ENCODE measurements at places on chromosomes 11 and 22.

DNA sequence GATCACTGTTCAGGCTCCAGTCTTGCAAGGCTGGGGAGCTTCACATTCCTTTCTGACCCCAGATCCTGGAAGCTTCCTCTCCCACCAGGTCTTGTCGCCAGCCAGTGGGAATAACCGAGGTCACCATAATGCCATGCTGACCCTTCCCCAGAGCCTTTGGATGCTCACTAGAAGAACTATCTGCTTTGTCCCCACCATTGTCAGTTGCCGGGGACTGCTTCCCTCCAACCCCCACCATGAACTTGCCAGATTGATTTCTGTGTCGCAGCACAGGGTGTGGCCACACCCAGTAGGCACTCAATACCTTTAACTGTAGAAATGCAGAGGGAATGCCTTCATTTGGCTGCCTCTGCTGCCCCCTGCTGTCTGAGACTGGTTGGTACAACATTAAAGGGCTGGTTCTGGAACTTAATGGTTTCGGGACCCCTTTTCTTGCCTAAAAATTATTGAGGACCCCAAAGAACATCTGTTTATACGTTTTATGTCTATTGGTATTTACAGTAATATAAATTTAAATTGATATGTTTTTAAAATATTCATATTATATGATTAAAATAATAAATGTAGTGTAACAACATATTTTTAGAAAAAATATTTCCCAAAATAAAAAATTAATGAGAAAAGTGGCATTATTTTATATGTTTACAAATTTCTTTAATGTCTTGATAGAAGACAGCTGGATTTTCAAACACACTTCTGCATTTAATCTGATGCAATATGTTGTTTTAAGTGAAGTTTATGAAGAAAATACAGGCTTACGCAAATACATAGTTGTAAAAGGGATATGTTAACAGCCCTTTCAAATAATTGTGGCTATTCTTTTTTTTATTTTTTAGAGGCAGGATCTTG lies 6.7 kb upstream of the GDPD5 start:
- DNase-seq = peak; percentile 67

DNA sequence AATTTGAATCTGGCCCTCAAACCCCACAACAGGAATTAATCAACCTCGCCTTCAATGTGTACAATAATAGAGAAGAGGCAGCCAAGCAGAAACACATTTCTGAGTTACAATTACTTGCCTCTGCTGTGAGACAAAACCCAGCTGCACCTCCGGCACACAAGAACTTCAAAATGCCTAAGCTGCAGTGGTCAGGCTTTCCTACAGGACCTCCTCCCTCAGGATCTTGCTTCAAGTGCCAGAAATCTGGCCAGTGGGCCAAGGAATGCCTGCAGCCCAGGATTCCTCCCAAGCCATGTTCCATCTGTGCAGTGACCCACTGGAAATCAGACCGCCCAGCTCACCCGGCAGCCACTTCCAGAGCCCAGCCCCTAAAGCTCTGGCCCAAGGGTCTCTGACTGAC lies 3.4 kb upstream of the NDUFC2 start:
- DNase-seq = no peak

- no peak for DNase-seq
Measured at GRCh38 chr11:19432370-19433061, 191.8 kb upstream of the E2F8 start.

DNA sequence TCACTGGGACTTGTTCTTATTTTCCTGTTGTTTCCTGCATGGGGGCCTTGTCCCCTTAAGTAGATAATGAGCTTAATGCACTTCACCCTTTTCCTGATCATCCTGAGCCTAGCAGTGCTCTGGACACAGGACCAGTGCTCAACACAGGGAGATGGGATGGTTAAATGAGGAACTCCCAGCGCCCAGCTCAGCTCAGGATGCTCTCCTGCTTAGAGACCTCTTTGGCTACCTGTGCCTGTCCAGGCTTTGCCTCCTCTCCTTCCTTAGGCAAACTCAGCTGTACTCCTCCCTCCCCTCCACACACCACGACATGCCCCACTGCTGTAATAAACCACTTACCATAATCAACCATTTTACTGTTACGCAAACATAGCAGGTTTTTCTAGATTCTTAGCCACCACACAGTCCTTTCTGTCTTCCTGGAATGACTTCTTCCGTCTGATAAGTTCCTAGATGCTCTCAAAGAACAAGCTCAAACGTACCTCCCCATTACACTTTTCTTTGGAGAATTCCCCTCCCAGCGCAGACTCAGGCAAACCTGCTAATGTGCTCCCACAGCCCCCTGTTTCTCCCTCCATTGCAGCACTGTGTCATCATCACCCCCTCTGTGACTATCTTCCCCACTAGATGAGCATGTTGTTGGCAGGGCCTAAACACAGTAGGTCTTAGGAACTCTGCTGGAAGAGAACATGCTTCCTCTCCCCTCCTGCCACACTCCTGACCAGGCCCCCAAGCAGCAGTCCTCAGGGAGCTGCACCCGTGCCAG lies 113.6 kb downstream of the MICAL2 start:
- no peak for DNase-seq

DNA sequence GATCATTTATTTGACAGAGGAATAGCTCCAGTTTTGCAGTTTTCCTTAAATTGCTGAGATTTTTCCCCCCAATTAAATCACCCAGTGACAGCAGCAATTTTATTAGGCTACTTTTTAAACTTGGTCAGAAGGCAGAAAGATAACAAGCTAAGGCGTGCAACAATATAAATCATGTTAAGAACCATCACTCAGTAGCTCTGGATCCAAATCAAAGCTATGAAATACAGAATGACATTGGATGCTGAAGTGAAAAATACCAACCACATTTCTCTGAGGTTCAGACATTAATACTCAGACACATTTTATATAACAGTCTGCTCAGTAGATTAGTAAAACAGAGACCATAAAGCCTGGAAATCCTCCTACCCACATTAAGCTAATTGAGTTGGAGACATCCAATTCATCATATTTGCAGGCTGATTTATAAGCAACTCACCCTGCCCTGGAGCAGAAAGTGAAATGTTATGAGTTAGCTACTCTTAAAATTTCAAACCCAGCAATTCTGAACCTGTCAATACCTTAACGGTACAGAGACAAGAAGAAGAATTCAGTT lies 1108.4 kb downstream of the DLG2 start:
- no peak for DNase-seq

DNA sequence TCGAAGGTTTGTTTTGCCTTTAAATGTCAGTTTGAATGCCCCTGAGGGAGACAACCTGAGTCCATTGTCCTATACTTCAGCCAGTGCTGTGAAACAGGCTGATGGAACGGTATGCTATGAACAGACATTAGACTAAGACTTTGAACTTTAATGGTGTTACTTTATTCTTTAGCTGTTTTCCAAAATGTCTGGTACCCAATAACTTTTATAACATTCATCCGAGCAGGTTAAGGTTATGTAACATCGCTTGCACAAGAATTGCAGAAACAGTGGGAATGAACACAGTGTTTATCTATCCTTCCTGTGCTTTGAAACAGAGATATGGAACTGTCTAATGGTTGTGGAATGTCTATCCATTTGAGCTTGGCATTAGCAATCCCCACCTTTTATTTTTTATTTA lies 12.5 kb upstream of the PTS start:
- DNase-seq = no peak

DNA sequence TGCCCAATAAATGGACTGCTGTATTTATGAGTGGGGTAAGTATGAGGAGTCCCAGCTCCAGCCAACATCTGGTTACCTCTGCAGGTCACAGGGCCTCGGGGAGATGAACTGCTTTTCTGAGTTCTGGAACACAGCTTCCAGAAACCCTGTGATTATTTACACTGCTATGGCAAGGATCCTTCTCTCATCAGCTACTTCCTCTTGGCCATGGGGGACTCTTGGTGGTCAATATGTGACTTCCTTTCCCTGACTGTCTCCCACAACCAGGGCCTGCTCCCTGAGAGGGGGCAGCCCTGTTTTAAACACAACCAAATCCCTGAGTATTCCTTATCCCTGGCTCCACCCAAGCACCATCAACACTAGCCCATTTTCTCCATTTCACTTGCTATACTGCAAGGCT lies 10.0 kb downstream of the RHOG start:
- no peak for DNase-seq

DNA sequence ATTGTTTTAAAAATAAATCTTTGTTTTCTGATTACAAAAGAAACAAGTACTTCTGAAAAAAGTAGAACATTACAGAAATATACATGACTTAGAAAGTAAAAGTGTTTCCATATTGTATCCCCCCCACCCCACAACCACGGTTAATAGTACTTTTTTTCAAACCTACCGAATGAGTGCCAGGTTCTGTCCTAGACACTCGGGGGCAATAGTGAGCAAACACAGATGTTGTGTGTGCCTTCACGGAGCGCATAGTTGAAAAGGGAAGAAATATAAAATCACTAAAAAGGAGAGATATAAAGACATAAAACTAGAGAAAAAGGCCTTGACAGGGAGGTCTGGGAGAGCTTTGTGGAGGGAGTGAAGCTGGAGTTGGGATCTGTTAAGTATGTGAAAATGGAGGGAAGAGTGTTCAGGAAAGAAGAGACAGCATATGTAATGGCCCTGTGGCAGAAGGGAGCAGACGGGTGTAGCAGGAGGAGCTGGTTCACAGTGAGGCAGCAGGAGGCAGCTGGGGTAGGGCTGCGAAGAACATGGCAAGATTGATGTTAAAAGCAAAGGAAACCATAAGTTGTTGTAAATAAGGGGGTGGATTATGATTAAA lies 42.1 kb upstream of the ALX4 start:
- no peak for DNase-seq

DNA sequence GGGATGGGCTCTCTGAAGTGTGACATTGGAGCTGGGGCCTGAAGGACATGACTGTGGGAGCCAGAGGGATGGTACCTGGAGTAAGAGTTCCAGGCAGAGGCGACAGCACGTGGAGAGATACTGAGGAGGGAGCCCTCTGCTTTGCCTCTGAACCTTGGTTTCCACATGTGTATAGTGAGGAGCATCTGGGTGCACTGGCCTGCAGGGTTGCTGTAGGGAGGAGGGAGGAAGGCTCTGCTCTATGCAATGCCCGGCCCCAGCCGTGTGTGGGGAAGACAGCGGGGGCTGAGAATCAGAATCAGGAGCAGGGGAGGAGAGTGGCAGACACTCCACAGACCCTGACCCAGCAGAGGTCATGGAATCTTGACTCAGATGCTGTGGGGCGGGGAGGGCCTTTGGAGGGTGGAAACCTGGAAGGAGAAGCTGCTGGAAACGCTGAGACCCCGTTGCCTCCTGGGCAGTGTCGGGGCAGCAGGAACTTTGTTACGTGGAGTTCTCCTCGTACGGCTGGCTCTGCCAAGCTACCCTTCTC lies 4.0 kb downstream of the SCYL1 start:
- DNase-seq = no peak

- DNase-seq = no peak
Measured at GRCh38 chr11:26688701-26689100, 33.2 kb downstream of the SLC5A12 start.

DNA sequence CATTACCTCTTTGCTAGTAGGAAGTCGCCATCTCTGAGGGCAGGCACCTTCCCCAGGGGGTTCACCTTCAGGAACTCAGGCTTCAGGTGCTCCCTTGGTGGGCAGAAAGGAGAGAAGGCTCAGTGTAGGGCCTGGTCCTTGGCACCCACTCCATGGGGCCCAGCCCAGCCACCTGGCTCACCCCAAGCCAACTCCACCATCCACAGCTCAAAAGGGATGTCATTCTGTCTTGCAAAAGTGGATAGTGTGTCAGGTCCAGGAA lies 2.7 kb upstream of the GSTT4 start:
- DNase-seq = no peak

- DNase-seq = no peak
Measured at GRCh38 chr11:9573775-9574621, 528 bp downstream of the WEE1 start.

GRCh38 chr22:42317008-42317407 lies 46.6 kb upstream of the TCF20 start:
- no peak for DNase-seq

DNA sequence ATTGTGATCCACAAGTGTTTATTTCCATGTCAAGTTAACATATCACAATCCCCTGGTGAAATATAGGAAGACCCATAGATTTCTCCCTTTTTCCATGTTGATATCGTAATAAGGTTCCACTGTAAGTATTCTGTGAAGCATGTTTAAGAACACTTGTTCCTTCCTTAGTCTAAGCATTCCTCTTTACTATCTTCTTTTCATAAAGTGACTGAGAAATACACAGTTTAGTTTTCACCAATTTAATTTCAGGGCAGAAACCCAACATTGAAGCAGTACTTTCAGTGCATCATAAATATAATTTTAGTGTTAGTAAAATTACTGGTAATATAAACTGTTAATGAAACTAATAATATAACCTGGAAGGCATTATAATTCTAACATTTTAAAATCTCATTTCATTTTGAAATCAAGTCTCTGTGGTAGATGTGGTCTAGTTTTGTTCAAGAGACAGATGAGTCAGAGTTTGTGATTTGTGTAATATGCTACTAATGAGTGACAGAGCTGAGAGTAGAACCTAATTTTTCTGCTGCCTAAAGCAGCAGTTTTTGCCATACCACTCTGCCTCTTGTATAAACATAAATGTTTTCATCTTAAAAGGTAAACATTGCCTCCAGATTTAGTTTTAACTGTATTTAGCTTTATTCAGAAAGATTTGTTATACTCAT lies 79.4 kb downstream of the ATM start:
- no peak for DNase-seq

DNA sequence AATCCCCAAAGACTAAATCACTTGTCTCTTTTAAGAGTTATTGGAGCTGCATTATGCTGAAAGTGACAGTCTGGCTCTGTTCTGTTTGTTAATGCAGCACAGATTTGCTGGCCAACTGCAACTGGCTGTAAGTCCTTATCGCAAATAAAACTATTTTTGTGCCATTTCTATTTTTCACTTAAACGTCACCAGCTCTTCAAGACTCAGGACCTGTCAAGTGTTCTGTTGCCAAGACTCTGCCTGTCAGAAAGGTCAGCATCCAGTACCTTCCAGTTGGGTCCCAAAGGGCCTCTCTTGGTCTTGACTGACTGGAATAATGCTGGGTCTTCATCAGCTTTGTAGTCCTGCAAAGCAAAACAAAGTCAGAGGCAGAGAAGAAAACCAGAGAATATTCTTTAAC lies 45.6 kb downstream of the PITPNB start:
- no peak for DNase-seq

DNA sequence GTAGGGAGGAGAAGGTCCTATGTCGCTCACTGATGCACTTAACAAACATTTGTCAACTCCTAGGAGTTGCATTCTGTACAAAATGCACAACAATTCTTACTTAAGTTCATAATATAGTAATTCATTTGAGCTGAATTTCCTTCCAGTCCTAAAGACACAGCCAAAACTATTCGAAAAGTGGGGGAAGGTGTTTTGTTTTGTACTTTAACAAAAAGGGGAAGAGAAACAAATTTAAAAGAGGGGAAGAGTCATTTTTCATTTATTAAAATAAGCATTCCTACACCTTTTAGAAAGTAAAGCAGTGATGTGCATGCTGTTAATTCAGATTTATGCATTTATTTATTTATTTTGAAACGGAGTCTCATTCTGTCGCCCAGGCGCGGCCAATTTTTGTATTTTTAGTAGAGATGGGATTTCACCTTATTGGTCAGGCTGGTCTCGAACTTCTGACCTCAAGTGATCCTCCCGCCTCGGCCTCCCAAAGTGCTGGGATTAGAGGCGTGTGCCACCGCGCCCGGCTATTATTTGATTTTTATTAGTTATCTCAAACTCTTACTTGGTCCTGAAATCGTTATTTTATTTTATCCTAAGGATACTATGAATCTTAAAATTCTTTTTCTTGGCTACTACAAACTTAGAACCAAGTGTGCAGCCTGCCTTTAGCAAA lies 1.1 kb upstream of the FANCF start:
- DNase-seq = no peak

- no peak for DNase-seq
Measured at GRCh38 chr22:25060522-25061071, 108.1 kb downstream of the KIAA1671 start.

GRCh38 chr11:95688015-95688414 lies 101.6 kb downstream of the FAM76B start:
- DNase-seq = no peak
